ENCODE measurements at places on chromosomes 7 and 10. TPM values are rescaled to one million over a fixed set of nuclear protein-coding genes. Genes with fewer than 3 reads are reported as not detected.
A peak's percentile ranks its signal among the peaks of the same experiment; 100 is the strongest.

The CYP2C9 gene
- total RNA-seq = not detected

The COL17A1 gene
- not detected for total RNA-seq

The CHPF2 gene
- total RNA-seq = 33.2 TPM

The ERCC6 gene
- 15.4 TPM for total RNA-seq

The ZNF853 gene
- total RNA-seq = not detected

The BTBD16 gene
- not detected for total RNA-seq

The ASZ1 gene
- total RNA-seq = not detected

The LRRTM3 gene
- total RNA-seq = not detected

The CALML3 gene
- not detected for total RNA-seq

The PTN gene
- total RNA-seq = not detected

The MYOF gene
- total RNA-seq = 9.2 TPM

The HERC4 gene
- total RNA-seq = 54.1 TPM

DNA sequence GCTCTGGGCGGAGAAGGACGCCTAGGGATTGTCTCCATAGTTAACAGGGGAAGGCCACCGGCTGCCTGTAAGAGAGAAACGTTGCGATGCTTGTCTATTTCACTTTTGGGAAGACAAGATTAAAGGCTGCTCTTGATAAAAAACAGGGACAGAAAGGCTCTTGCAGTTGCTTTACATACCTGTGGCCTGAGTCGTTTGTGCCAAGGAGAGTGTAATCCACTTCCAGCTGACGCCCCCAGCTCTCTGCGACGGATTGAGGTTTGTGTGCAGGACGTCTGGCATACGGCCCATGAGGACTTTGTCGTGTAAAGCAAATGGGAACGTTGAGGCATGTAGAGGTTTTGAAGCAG lies 1.1 kb downstream of the MAP3K8 start:
- peak; percentile 78 for DNase-seq

DNA sequence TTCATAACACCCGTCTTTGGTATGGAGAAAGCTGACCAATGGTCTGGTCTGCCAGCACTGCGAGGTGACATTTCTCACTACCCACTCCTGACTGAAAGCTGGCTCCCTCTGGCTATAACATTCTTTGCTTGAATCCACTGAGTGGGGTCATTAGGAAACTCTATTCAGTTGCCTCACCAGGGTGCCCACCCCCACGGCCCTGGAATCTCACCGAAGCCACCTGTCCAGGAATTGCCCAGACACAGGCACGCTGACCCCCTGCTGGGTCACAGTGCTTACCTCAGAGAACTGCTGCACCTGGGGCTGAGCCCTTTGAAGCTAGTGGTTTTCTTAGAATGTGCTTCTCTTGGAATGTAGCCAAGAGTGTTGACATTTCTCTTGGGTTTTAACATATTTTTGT lies 28.6 kb downstream of the HECW1 start:
- DNase-seq = no peak

DNA sequence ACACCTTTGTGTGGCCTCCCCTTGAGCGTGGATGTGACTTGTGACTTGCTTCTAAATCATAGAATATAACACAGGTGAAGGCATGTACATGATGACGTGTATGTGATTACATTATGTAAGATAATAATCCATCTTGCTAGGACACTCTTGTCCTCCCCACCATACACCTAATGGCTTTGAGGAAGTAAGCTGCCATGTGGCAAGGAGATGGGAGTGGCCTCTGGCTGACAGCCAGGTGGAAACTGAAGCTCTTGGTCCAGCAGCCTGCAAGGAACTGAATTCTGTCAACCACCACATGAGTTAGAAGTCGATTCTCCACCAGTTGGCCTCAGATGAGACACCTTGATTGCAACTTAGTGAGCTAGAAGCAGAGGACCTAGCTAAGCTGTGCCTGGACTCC lies 67.4 kb upstream of the ELN start:
- DNase-seq = peak; percentile 43

DNA sequence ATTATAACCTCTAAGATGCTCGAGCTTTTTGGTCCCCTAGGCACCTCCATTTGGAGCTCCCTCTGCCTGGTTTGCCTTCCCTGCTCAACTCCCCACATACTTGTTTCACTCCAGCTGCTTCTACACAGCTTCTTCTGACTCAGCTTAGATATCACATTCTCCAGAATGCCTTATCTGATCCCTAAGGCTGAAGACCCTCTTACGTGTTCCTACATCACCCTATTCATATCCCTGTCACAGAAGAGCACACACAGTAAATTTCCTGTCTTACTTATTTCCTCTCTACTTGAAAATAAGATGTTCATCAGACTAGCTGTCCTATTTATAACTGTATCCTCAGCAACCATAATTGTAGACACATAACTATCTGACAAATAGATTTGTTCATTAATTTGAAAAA lies 61.3 kb upstream of the RNF148 start:
- DNase-seq = no peak

GRCh38 chr10:29158066-29158465 lies 130.8 kb upstream of the LYZL1 start:
- DNase-seq = no peak

- DNase-seq = no peak
Measured at GRCh38 chr7:4837803-4838625, 23.8 kb downstream of the PAPOLB start.

DNA sequence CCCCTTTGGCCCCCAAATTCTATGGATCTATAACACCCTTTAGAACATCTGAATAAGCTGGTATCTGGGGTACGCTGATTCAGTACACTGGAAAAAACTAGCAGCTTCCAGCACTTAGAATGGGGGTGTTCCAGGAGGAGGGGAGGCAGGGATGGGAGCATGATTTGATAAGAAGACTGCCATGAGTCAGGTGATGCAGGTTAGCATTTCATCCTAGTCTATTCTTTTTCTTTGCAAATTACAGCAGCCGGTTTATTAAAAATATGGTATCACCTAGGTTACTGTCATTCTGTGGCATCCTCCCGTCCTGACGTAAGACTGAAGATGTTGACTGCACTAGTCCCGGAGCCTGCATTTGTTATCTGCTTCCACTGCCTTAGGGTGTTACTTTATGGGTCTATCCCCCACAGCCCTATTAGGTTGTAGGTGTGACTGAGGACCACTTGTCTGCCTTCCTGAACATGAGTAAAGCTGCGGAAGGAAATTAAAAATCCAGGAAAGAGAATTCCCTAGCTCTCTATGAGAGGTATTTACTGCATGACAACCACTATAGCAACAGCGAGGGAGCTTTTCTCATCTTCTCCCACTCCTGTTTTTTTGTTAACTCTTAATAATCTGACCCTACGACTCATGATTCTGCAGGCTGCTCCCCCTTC lies 1.9 kb downstream of the HTR5A start:
- DNase-seq = no peak

DNA sequence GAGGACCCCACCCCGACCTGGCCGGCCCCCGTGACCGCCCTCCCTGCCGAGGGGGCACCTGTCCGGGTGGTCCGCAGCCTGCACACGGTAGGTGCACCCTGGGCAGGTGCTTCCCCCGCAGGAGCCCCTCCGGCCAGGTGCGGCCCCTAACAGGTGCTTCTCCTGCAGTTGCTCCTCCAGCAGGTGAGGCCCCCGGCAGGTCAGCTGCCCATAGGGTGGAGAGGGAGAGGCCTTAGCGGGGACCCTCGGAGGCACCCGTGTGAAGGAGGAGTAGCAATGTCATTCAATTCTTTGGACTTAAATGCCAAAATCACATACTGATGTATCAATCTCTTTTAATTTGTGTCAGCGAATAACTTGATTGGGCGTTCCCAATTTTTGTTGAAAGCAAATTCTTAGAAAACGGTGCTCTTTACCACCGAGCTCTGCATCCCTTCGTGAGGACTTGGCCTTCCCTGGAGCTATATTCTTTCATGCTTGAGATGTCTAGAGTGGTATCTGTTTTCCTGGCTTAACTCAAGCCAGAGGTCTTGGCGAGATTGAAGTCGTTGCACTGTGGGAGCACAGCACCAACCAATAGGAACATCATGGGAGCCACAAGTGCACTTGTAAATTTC lies 738 bp upstream of the NCAPG2 start:
- DNase-seq = no peak

- DNase-seq = no peak
Measured at GRCh38 chr7:6393667-6394056, 54.1 kb downstream of the DAGLB start.

GRCh38 chr7:134210976-134211663 lies 84.0 kb downstream of the LRGUK start:
- no peak for DNase-seq

- no peak for DNase-seq
Measured at GRCh38 chr10:129305046-129305445, 162.0 kb upstream of the MGMT start.

DNA sequence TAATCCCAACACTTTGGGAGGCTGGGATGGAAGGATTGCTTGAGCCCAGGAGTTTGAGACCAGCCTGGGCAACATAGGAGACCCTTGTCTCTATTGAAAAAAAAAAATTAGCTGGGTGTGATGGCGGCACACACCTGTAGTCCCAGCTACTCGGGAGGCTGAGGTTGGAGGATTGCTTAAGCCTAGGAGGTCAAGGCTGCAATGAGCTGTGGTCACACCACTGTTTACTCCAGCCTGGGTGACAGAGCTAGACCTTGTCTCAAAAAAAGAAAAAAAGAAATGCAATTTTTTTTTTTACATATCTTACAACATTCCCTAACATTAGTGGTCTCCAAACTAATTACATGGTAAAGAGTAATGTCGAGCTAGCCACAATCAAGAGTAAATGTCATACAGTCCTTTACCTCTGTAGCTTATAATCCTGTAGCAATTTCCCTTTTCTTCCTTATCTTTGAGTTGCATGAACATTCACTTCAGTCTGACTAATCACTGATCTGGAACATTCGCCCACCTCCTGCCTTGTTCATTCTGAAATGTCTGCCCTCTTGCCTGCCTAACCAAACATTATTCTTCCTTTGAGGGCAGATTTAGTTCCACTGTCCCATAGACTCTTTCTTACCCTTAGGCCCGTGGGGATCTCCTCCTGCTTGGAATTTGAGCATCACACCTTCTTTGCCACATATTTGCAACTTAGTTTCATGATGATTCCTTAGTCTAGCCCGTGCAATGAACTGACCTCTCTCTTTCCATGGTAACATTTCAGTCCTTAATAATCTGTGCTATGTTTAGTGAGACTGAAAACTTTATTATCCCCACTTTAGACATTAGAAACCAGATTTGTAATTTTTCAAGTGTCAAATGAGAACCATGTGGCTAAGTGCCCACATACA lies 4.8 kb upstream of the VCL start:
- DNase-seq = no peak

DNA sequence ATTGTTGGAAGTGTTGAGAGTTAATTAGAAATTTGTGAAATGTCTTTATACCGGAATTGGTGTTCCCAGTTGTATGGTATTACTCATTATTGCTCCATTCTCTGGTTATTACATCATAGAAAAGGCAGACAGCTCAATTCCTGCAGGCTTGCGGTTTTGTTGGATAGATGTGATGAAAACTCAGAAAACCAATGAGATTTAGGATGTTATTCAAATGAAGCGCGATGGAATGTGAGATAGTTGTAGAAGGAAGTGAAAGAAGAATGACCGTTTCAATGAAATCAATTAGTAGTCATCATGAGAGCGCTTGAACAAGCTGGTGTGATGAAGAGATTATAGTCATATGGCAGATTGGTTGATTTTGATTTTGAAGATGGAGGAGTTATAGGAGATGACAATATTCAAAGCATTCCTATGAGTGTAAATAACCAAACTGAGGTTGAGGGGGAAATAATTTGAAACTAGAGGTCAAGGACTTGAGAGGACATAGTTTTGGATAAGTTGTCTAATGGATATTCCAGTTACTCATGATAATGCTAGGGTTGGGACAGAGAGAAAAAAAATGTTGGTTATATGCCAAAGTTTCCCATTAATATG lies 991.5 kb downstream of the NRG3 start:
- DNase-seq = no peak

DNA sequence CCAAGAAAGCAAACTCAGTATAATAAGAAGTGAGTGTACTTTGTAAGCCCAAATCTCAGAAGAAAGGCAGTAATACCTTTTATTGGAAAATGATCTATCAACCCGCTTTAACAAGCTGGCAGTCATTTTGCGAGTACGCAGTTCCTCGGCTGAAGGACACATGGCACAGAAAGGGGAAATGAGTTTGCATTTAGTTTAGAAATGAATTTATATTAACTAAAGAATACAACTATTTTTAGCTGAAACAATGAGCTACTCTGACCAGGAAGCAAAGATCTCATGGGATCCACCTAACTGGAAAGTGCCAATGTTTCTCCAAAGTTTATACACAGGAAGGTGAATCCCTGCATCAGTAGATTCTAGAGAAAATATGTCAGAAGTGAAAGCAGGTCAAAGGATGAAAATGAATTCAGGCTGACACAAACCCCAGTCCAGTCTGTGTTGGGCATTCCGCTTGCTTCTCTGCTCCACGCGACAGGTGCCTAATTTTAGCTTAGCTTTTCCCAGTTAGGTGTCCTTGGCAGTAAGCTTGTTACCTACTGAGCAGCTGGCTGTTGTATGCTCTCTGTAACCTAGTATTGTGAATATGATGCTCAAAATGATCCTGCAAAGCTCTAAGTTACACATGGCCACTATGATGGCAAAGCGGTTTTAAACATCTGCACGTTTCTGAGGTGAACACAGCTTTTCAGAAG lies 112.8 kb downstream of the LARP4B start:
- no peak for DNase-seq

GRCh38 chr10:28496017-28496416 lies 36.9 kb upstream of the WAC start:
- no peak for DNase-seq

DNA sequence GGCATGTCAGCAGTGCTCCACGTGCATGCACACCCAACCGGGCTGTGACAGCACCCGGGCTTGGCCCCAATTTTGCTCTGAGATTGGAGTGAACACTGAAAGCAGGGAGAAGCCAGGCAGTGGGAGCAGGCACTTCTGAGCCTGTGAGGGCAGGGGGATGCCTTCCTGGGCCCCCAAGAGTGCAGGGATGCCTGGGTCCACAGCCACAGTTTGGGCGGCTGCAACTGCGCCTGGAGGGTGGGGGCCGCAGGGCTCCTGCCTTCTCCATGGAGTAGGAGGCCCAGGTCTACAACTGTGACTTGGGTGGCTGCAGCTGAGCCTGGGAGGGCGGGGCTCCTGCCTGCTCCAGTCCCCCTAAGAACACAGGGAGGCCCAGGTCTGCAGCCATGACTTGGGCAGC lies 37.6 kb upstream of the BNIP3 start:
- DNase-seq = no peak

GRCh38 chr10:124723826-124724225 lies 20.4 kb downstream of the FAM53B start:
- no peak for DNase-seq

DNA sequence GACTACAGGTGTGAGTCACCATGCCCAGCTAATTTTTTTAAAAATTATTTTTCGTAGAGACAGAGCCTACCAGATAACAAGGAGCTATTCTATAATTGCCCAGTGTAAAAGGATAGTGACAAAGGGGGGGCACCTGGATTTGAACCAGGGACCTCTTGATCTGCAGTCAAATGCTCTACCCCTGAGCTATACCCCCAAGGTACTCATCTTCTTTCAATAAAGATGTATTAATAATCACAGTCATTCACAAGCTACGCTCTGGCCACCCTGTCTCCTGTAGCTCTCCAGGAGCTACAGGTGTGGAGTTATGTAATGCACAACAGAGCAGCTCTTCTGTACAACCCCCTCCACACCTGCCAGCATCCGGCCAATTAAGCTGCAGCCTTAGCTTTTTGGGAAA lies 83.5 kb downstream of the ZNF777 start:
- DNase-seq = peak; percentile 23

All from Karpas-422 (cell line).